ENCODE measurements at places on chromosomes 5 and 9.

DNA sequence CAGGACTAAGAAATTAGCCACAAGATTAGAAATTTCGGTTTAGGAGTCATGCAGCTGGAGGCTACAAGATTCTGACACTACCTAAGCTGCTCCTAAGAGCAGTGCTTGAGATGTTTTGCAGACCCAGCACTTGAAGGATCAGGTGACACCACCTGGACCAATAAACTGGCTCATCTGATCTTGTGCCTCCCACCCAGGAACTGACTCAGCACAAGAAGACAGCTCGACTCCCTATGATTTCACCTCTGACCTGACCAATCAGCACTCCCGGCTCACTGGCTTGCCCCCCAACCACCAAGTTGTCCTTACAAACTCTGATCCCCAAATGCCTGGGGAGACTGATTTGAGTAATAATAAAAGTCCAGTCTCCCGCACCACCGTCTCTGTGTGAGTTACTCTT lies 170.4 kb downstream of the TTC39B start:
- no peak for DNase-seq

DNA sequence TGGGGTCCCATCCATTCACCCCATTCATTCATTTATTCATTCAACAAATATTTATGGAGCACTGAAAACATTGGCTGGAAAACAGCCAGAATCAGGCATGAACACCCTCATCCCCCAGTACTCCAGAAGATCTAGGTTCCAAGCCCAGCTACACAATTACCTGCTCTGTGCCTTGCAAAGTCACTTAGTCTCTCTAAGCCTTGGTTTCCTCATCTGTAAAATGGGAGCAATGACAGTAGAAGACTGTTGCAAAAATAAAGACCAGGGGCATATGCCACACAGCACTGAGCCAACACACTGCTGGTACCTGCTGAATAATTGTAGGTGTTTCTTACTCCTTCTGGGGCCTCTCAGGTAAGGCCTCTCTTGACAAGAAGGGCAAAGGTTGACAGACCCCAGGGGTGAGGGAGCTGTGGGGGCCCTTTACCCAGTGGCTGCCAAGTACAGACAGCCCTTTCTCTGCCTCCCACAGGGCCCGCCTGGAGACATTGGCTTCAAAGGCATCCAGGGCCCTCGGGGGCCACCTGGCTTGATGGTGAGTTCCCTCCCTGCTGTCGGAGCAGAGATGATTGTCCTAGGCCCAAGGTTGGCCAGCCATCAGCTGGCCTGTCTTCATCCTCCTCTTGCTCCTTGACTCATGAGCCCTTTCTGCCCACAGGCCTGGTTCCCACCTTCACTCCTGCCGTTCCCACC lies 22.6 kb upstream of the ORM1 start:
- DNase-seq: no peak

- no peak for DNase-seq
Measured at GRCh38 chr5:139301808-139302499, 8.4 kb downstream of the MATR3 start.

GRCh38 chr5:54285686-54286085 lies 24.7 kb downstream of the ARL15 start:
- DNase-seq: no peak

DNA sequence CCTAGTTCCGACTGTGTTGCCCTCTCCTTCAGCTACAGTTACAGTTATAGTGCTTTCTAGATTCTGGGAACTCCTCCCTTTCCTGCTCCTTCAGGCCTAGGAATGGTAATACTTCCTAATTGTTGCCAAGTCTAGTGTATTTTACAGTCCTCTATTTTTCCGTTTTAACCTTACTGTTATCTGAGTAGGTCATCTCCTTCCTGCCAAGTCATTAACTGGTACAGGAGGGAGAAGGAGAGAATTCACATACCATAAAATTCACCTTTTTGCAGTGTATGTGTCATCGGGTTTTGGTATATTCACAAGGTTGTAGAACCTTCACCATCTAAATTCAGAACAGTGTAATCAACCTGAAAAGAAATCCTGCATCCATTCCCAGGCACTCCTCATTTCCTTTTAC lies 335.4 kb upstream of the MEF2C start:
- DNase-seq: no peak

GRCh38 chr9:108710424-108710823 lies 145.4 kb downstream of the ACTL7B start:
- no peak for DNase-seq

DNA sequence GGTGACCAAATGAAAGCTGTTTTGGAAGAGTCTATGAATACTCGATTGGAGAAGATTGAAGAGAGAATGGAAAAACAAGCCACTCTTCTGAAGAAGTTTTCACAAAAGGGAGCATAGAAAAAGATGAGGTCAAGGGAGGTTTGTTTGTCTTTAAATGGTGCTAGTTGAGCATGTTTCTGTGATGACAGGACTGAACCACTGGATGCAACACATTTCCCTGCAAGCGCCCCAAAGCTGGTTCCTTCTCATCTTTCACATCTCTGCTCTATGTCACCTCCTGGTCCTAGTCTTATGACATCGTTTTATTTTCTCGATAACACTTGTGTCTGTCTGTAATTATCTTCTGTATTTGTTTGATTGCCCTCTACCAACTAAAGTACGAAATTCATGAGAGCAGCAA lies 3.8 kb upstream of the CCDC192 start:
- no peak for DNase-seq

DNA sequence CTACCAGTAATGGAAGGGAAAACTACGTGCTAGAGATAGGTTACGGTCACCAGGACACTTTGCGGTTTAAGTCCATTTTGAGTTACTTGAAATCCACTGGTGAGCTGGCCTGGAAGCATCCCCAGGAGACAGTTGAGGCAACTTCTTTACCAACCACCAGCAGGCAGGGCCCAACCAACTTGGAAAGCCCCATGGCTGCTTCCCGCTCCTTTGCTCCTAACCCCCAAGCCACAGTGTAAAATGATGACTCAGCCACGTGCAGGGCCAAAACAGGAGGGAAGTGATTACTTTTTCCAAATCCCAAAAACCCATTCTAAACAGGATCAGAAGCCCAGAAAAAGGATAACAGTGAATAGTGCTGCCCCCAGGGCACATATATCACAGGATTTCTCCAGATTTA lies 87.4 kb downstream of the PAX5 start:
- DNase-seq: no peak

- no peak for DNase-seq
Measured at GRCh38 chr5:118519466-118519865, 468.9 kb downstream of the DTWD2 start.

- DNase-seq: no peak
Measured at GRCh38 chr5:109281136-109281690, 128.6 kb downstream of the PJA2 start.

DNA sequence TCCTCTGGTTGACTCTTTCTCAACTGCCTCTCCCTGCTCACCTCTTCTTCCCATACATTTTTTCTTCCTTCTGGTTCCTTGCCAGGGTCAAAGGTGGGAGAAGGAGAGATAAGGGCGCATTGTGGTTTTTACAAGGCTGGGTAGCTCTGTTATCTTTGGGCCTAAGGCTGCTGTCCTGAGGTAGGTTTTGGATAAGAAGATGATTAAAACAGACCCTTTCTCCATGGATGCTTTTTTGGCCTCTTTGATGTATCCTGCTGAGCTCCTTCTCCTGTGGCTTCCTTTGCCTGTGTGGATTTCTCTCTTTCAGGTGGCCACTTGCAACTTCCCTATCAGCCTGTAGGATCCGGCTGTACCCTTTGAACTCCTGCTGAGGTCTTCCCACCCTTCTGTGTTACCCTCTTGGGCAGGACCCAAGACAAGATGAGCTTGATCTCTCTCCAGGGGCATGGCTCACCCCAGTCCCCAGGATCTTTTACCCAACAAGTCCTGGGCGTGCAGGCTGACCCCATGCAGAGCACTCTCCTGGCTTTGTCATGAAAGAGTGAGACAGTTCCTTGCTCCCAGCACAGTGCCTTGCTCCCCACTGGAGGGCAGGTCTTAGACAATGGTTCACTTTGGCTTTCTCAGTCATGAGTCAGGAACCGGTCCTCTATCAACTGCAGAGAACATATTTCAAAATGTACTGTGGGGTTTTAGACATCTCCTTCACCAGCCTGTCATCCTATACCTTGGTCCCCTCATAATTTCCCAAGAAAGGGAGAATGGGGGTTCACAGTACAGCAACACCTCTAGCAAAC lies 197.9 kb downstream of the TLE4 start:
- no peak for DNase-seq

DNA sequence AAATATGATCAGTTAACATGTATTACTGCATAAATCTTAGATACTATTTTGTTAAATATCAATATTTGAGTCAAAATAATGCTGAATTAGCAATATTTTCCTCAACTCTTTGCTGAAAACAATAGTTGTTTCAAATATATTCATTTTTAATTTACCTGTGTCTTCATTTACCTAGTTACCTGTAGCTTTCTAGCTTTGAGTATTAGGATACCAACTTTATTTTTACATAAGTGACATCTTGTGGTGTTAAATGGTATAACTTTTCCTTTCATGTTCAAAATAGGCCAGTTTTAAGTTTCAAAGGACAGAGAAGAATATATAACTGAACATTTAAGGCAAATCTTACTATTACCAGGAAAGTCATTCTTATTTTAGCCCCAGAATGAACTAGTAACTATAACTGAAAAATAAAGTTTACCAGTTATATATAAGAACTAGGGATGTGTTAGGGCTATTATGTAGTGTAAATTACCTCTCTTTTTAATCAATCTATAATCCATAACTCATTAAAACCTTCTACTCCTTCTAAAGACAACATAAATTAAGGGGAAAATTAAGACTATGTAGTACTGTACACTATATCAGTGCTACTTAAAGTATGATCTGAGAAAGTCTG lies 25.3 kb downstream of the AP3B1 start:
- no peak for DNase-seq

DNA sequence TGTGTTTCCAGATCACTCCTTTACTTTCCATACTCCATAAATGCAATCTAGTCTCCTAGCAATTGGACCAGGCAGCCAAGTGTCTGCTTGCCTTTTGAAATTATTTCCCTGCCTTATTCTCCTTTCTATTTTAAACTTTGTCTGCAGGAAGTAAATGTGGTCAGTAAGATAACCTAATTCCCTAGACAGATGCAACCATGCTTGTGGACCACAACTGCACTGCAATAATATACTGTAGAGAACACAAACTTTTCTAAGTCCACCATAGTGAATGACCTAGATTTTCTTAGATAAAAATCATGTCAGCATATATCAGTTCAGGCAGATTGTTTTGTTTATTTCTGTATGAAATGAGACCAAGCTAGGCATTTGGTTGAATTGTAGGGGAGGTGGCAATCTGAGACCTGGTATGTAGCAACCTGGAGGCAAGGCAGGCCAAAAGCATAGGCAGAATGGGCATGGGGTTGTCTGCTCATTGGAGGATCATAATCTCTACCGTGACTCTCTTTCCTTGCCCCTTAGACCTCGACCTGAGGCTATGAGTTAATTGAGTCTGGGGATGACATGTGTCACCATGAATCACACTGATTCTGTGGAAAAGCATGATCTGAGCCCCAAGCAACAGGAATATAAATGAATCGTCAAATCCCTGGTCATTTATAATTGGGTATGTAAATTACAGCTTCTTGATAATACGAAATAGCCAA lies 20.7 kb downstream of the ACTL7B start:
- DNase-seq: no peak

- DNase-seq: no peak
Measured at GRCh38 chr5:134328619-134329018, 38.4 kb downstream of the CDKL3 start.

GRCh38 chr5:134521841-134522240 lies 3.6 kb upstream of the JADE2 start:
- no peak for DNase-seq

GRCh38 chr5:61820836-61821235 lies 485.2 kb upstream of the KIF2A start:
- no peak for DNase-seq

DNA sequence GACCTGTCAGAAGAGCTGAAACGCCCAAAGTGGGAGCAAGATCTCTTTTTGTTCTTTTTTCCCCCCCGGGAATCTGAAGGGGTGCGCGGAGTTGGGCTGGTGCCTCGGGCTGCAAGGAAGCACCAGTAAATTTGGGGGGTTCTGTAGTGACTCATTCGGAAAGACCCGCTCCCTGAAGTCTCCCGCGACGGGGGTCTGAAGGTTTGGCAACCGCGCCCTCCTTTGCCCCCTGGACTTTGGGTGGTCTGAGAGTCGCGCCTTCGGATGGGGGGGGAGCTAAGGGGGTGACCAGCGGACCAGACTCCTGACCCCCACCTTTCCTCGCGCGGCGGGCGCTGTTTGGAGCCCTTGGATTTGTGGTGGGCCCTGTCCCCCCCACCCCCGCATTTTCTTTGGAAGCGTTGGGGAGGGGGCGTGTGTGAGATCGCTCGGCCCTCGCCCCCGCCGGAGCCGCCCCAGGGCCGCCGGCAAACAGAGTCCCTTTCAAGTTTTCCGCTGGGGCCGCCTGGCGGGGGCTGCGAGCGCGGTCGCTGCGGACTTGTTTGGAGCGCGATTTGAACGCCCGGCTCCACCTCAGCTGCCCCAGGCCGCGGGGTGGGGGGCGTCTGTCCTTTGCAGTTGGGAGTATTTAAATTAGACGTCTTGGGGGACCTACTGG lies 2.0 kb downstream of the CXXC5 start:
- DNase-seq: no peak

- DNase-seq: no peak
Measured at GRCh38 chr5:62183727-62184126, 122.3 kb upstream of the KIF2A start.
